Transverse colon (tissue), 4 donors: ENCODE measurements at places on chromosomes 16 and 17.

- no peak for DNase-seq
Measured at GRCh38 chr16:67317853-67318252, 8.7 kb downstream of the KCTD19 start.

DNA sequence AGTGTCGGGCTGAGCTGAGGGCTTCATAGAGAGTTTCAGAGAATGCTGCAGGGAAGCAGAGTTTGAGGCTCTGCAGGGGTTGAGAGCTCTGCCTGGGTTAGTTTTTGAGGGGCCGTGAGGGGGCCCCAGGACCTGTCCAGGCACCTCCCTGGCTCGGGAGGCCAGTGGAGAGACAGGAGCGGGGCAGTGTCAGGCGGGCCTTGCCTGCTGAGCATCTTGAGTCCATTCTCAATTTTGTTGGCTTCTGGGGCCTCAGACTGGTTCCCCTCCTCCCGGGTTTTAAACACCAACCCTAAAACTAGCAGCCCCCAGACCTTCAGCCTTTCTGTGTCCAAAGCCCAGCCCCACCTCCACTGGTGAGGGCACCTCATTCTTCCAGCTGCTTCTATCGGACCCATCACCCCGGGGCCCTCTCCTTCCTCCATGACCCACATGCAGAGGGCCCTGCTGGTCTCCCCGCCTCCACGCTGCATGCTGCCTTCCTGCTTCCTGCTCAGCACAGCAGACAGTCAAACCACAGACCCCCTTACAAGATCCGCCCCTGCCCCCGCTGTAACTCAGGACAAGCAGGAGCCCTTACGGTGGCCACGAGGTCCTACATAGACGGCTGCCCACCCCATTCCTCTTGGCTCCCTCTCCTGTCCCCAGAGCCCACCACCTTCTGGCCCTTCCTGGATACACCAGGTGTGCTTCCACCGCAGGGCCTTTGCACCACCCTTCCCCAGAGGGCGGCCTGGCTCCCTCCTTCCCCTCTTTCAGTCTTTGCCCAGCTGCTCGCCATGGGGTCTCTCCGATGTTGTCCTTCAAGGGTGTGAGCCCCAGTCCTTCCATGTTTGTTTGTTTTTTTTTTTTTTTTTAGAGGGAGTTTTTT is 3.8 kb downstream of the RNF213 start:
- peak; percentile 55 for DNase-seq

DNA sequence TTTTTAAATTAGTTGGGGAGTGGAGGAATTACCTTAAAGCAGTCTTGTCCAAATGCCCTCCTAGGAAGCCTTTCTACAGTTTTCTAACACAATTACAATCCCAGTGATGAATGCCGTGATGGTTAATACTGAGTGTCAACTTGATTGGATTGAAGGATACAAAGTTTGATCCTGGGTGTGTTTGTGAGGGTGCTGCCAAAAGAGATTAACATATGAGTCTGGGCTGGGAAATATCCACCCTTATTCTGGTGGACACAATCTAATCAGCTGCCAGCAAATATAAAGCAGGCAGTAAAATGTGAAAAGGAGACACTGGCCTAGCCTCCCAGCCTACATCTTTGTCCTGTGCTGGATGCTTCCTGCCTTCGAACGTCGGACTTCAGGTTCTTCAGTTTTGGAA is 12.2 kb downstream of the ORC6 start:
- no peak for DNase-seq

GRCh38 chr17:73099511-73099910 is 7.0 kb upstream of the SLC39A11 start:
- no peak for DNase-seq

- peak; percentile 25 for DNase-seq
Measured at GRCh38 chr17:2174468-2175293, 119.8 kb downstream of the HIC1 start.

GRCh38 chr17:41284043-41284442 is 8.5 kb downstream of the KRTAP9-7 start:
- DNase-seq, result no peak

GRCh38 chr16:2076072-2076865 is 28.5 kb downstream of the TSC2 start:
- no peak for DNase-seq

DNA sequence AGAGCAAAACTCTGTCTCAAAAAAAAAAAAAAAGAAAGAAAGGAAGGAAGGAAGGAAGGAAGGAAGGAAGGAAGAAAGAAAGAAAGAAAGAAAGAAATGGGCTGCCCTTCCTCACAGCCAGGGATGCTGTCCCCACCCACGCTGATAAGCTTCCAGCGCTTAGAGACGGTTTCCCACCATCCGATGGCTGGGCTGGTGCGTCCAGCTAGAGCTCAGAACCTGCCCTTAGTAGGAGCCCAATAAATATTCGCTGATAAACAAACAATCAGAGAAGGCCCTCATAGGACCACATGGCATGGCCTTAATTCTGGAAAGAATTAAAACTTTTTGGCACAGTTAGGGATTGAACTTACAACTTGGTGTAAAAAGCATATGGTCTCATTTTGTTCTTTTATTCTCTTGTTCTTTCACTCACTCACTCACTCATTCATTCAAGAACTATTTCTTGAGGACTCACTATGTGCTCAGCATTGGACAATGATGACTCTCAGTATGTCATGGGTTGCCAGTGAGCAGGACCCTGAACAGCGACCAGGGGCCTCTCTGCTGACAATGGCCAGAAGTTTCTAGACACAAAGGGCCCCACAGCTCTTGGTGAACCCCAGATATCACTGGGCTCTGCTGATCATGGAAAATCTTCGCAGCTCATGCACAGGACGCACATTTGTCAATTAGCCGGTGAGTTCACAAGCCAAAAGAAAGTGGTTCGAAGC is 32.5 kb upstream of the TNRC6C start:
- DNase-seq, result no peak

DNA sequence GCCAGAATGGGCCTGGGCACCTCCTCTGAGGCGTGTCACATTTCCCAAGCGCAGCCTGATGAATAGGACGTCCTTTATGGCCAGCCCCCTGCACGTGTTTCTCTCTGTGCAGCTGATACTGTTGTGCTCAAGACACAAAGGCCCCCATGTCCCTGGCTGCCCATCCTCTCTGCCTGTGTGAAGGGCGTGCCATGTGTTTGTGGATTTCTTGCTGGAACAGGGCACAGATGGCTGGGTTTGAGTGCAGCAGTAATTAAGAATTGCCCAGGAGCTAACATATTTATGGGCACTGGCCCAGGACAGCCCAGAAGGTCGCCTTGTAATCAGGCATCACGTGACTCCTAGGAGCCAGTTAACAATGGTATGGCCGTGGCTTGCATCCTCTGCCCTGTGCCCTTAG is 181.1 kb downstream of the CCDC182 start:
- DNase-seq, result no peak

GRCh38 chr16:87471278-87472141 is 21.3 kb downstream of the ZCCHC14 start:
- no peak for DNase-seq

DNA sequence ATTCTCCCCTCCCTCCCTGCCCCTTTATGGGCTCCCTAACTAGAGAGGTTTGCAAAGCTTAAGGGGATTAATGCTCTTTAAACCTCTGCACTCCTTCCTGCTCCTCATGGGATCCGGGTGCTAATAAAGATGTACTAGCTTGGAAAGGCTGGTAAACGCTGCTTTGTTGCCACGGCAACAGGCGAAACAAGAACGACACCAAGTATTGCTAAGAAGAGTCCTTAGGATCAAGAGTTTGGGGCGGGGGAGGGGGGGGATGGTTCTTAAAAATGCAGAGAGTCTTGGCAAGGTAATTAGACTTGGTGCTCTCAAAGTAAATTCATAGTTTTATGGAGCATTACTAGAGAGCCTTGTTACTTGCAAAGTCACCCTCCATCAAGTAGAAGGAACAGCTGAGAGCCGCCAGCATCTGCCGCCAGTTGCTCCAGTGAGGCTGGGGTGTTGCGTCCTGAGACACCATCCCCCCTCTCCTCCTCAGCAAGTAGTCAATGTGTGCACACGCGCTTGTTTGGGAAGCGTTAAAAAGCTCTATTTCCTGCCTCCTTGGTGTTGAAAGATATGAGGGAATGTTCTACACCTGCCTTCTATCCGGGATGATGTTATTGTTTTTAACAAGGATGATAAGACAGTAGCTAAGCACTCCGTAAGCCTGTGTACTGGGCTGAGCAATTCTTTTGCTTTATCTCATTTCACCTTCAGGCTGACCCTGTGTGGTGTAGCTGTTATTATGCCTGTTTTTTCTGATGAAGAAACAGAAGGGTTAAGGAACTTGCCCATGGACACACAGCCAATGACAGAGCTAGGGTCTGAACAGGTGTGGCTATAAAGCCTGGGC is 190.9 kb downstream of the CCDC182 start:
- peak; percentile 20 for DNase-seq

DNA sequence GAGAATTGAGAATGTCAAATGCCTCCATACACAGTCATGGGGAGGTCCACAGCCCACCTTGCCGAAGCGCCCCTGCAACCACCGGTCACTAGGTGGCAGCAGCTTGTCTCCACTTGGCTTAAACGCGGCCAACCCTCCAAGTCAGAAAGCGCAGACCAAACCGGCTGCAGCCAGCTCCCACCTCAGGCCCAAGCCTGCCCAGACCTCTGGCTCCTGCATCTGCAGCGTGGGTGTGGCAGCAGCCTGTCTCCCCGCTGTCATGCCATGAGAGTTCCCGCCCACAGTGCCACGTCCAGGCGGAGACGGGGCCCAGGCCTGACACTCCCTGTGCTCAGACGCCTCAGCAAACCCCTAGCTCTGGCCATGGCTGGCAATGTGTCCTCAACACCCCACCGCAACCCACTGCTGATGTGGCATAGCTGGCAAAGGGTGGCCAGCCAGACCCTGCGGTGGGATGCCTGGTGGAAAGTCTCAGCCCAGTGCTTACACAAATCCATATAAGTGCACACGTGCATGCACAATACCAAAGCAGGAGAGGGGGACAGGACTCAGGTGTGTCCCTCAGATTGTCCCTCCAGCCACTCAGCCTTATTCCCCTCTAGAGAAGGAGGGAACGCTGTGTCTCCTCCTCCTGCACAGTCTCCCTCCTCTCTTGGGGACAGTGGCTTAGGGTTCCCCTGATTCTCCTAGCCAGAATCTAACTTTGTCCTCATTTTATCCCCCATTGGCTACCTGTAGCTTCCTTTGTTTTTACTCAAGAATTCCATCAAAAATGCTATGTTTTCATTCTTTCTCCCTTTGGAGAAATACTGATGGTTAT is 10.9 kb downstream of the COPZ2 start:
- peak; percentile 87 for DNase-seq

DNA sequence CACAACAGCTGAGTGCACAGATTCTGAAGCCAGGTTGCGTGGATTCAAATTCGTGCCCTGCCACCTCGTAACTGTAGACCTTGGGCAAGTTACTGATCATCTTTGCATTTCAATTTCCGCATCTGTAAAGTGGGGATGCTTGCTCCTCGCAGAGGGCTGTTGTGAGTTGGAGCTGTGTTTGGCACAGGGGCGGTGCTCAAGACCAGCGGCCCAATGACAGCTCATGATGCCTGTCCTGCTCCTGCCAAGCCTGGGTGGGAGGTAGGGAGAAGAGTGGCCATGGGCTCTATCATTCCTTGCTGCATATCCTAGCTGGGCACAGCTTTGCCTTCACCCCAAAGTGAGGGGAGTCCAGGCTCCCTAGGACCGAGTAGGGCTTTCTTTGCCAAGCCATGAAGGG is 12.6 kb downstream of the NXPH3 start:
- DNase-seq, result no peak

DNA sequence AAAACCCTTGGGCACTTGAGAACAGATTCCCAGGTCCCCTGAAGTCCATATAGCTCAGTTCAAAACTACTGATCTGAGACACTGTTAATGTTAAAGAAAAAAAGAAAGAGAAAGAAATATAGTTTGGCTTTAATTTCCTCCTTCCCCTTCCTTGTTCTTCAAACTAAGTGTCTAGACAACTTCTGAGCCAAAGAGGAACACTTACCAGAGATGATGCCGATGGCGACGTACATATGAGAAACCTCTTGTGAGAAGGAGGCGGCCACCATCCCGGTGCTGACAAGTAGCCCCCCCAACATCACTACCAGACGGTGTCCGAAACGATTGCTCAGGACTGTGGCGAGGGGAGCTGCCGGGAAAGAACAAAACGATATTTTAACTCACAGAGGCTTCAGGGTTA is 17.2 kb downstream of the SLC16A6 start:
- no peak for DNase-seq

DNA sequence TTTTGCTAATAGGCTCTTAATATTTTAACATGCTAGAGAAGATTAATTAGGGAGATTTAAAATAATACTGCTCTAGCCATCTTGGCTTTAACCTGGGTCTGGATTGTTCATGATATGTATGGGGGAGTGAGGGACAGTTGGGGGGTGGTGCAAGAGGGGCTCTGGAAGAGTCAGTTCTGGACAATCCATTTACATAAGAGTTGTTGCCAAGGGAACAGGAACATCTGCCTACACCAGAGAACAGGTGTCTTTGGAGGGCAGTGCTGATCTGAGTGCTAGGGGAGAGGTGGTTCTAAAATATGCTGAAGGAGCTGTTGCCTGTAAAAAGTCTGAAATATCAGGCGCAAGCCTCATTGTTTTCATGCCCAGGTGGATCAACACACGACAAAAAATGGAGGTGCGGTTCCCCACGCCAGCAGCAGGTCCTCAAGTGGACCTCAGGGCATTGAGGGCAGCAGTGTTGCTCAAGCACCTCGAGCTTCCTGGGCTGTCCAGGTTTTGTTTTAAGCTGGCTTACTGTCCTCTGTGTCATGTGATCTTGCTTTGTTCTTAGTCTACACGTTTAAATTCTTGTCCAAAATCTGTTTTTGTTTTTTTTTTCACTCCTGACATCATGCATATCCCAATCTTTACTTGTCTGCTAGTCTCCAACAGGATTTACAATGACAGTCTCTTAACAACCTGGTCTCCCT is 25.4 kb upstream of the WSB1 start:
- no peak for DNase-seq

DNA sequence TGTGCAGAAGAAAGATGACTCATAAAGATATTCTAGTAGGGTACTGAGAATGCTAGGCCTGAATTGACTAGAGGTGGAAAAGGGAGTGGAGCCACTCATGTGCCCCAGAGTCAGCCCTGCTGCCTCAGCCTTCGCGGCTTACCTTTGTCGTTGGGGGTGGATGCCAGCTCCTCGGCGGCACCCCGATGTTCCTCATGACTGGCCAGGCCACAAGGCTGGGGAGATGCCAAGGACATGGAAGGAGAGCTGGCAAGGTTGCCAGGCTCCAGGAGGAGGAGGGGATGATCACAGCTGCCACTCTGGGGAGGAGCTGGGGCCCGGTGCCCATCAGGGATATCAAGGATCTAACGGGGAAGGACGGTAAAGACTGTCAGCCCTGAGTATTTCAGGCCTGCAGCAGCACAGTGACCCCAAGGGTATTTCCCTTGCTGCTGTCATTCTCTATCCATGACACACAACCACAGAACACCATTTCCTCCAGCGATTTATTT is 9.7 kb upstream of the SLC35B1 start:
- no peak for DNase-seq

GRCh38 chr17:77191244-77191643 is 50.5 kb downstream of the SEC14L1 start:
- DNase-seq, result no peak

GRCh38 chr17:29240968-29241963 is 5.4 kb upstream of the CRYBA1 start:
- DNase-seq, result no peak
